Endothelial cell of coronary artery (primary cell): ENCODE measurements at places on chromosomes 12 and 14. TPM values are rescaled to one million over a fixed set of nuclear protein-coding genes. Genes with fewer than 3 reads are reported as not detected.

ADGRD1 gene
- total RNA-seq: 0.09 and 2.1 TPM in 2 replicates

GDF3 gene
- 0.18 TPM in 1 of 2 replicates, not detected in the other for total RNA-seq

MYL2 gene
- total RNA-seq: not detected in 2 replicates

TDRD9 gene
- total RNA-seq: 1.0 and 1.3 TPM in 2 replicates

STAC3 gene
- total RNA-seq: 0.18 and 0.19 TPM in 2 replicates

GPR84 gene
- total RNA-seq: under 0.01 TPM in 1 of 2 replicates, not detected in the other

CLEC1B gene
- not detected in 2 replicates for total RNA-seq

C12orf42 gene
- total RNA-seq: not detected in 2 replicates

AICDA gene
- not detected in 2 replicates for total RNA-seq

PDZRN4 gene
- total RNA-seq: not detected in 2 replicates

OAS2 gene
- total RNA-seq: 5.8 and 11.4 TPM in 2 replicates

SLC17A8 gene
- total RNA-seq: not detected in 2 replicates

KIF26A gene
- 2.7 and 15.2 TPM in 2 replicates for total RNA-seq

YEATS4 gene
- 14.1 and 15.2 TPM in 2 replicates for total RNA-seq

FOXJ2 gene
- total RNA-seq: 2.4 and 4.2 TPM in 2 replicates

CMTM5 gene
- not detected in 2 replicates for total RNA-seq

POTEG gene
- total RNA-seq: not detected in 2 replicates

PTGER2 gene
- total RNA-seq: 1.4 TPM in 1 of 2 replicates, not detected in the other

TM7SF3 gene
- 94.0 and 100 TPM in 2 replicates for total RNA-seq

PLEKHD1 gene
- under 0.01 TPM in 1 of 2 replicates, not detected in the other for total RNA-seq

GLIPR1L1 gene
- not detected in 2 replicates for total RNA-seq

AQP6 gene
- 0.09 TPM in 1 of 2 replicates, not detected in the other for total RNA-seq

KRT83 gene
- not detected in 2 replicates for total RNA-seq

RAD9B gene
- 0.38 and 0.45 TPM in 2 replicates for total RNA-seq

MSI1 gene
- total RNA-seq: not detected in 2 replicates

FOXG1 gene
- under 0.01 TPM in 1 of 2 replicates, not detected in the other for total RNA-seq

CAMKK2 gene
- 14.2 and 20.3 TPM in 2 replicates for total RNA-seq

POTEM gene
- total RNA-seq: not detected in 2 replicates

DPPA3 gene
- total RNA-seq: not detected in 2 replicates

TBX3 gene
- 0.63 and 3.2 TPM in 2 replicates for total RNA-seq

GUCY2C gene
- not detected in 2 replicates for total RNA-seq

KCNC2 gene
- not detected in 2 replicates for total RNA-seq

FGFR1OP2 gene
- 65.3 and 92.6 TPM in 2 replicates for total RNA-seq

DIP2B gene
- 27.4 and 27.5 TPM in 2 replicates for total RNA-seq

SRRM4 gene
- not detected in 2 replicates for total RNA-seq
